Breast epithelium (tissue), 4 donors: ENCODE measurements at places on chromosomes 3 and 15. TPM values are rescaled to one million over a fixed set of nuclear protein-coding genes. Genes with fewer than 3 reads are reported as not detected.

GRCh38 chr3:123620343-123620742 is 35.5 kb upstream of the HACD2 start:
- no peaks in the 10 kb centered on the region for H3K27me3 ChIP-seq
- H3K4me3 ChIP-seq, result peak overlapping the region; percentile 53
- H3K27ac ChIP-seq, result peak overlapping the region; percentile 75

- no peaks in the 10 kb centered on the region for H3K4me1 ChIP-seq
- H3K36me3 ChIP-seq, result no peaks in the 10 kb centered on the region
- no peaks in the 10 kb centered on the region for H3K27me3 ChIP-seq
- no peak overlapping the region for H3K4me3 ChIP-seq
- no peak overlapping the region for H3K27ac ChIP-seq
These were observed 37.7 kb downstream of the BUB1B start for GRCh38 chr15:40198355-40199085.

DNA sequence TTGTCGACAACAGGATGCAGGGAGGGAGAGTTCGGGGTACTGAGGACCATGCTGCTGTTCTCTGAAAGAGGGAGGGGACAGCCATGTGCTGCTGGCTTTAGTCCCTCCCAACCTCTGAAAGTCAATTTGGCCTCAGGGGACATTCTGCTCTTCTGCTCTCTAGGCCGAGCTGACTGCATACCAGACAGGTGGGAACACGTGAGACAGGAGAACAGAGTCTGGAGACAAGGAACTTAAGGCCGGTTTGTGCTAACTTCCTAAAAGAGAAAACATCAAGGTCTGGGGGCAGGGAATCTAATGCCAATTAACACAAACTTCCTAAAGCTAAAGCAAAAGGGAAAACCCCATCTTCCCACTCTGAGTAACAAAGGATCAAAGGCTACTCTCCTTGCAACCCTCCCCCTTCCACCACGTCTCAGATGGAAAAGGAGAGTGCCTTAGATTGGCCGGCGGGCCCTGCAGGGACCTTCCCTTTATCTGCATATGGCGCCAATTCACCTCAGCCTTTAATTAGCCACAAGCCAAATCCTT is 41.0 kb downstream of the SLCO2A1 start:
- no peak for DNase-seq
- no peak overlapping the region for H3K27ac ChIP-seq
- no peaks in the 10 kb centered on the region for H3K4me1 ChIP-seq
- no peaks in the 10 kb centered on the region for H3K27me3 ChIP-seq
- H3K36me3 ChIP-seq, result no peaks in the 10 kb centered on the region

GRCh38 chr3:194135516-194135805 is 487 bp upstream of the HES1 start:
- peak overlapping the region; percentile 69 for H3K4me3 ChIP-seq
- H3K27me3 ChIP-seq, result no peaks in the 10 kb centered on the region
- H3K4me1 ChIP-seq, result peaks cover 8% of the 10 kb centered on the region
- peak overlapping the region; percentile 99 for H3K27ac ChIP-seq
- no peak for DNase-seq
- no peaks in the 10 kb centered on the region for H3K36me3 ChIP-seq

- H3K4me1 ChIP-seq, result no peaks in the 10 kb centered on the region
- DNase-seq, result no peak
- H3K27ac ChIP-seq, result no peak overlapping the region
- H3K27me3 ChIP-seq, result no peaks in the 10 kb centered on the region
These were observed 11.7 kb downstream of the SH2D7 start for GRCh38 chr15:78104119-78104479.

GRCh38 chr3:14374444-14374883 is 27.9 kb upstream of the SLC6A6 start:
- H3K4me3 ChIP-seq, result peak overlapping the region; percentile 25
- no peaks in the 10 kb centered on the region for H3K36me3 ChIP-seq
- H3K4me1 ChIP-seq, result peaks cover 10% of the 10 kb centered on the region

- H3K4me3 ChIP-seq, result no peak overlapping the region
- no peak for DNase-seq
- no peaks in the 10 kb centered on the region for H3K27me3 ChIP-seq
- H3K36me3 ChIP-seq, result no peaks in the 10 kb centered on the region
- no peaks in the 10 kb centered on the region for H3K4me1 ChIP-seq
These were observed 27.3 kb downstream of the PARP16 start for GRCh38 chr15:65259367-65259797.

DNA sequence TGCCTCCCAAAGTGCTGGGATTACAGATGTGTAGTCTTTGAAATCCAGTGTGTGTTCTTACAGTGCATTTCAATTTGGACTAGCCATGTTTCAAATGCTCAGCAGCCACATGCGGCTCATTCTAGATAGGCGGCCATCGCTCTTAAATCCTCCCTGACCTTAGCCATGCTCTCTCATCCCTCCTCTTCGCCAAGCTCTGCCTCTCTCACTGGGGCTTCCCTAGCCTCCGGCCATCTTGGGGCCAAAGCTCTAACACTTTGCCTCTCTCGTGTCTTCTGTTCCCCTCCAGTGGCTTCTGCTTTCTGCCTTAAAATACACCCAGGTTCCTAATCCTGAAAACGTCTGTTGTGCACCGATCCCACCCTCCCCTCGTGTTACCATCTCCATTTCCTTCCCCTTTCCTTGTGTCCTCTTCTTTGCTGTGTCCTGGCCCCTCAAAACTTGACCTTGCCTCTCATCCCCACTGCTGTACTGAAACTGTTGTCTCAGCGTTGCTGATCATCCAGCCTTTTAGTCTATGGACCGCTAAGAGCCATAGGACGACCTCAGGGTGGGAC is 1.4 kb upstream of the GHRL start:
- H3K4me3 ChIP-seq, result no peak overlapping the region
- no peaks in the 10 kb centered on the region for H3K36me3 ChIP-seq
- H3K27ac ChIP-seq, result no peak overlapping the region
- no peak for DNase-seq

DNA sequence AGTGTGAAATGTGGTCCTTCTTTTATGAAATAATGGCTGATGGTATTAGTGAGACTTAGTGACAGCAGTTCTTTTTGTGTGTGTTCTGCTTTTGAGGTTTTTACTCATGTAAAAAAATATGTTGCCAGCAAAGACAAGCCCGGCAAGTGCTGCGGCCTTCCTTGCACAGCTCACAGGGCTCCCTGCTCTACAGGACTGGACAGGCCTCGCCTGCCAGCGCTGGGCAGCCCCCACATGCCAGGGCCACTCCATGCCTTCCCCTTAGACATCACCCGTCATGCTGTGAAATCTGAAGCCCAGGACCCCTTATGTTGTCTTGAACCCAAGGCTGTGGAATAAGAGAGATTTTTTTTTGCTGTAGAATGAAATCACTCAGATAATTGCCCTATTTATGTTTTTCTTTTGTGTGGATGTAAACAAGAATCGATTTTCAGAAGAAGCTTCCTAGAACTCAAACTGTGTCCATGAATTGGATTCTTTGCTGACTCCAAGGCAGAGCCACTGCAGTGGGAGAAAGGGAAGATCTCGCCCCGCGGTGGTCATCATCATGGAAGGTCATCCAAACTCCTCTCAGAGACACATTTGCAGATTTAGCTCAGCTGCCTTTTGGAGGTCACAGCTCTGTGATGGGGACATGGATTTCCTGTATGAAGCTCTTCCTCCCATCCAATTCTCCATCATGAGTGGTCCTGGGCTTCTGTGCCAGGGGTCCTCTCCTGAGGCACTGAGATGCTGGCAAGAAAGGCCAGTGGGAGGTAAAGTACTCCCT is 150.8 kb downstream of the ATP10A start:
- H3K27ac ChIP-seq, result no peak overlapping the region
- H3K27me3 ChIP-seq, result no peaks in the 10 kb centered on the region
- no peaks in the 10 kb centered on the region for H3K36me3 ChIP-seq
- H3K4me3 ChIP-seq, result no peak overlapping the region
- DNase-seq, result no peak

- H3K36me3 ChIP-seq, result no peaks in the 10 kb centered on the region
- no peaks in the 10 kb centered on the region for H3K27me3 ChIP-seq
- H3K4me3 ChIP-seq, result peak overlapping the region; percentile 81
- DNase-seq, result peak; percentile 63
- H3K27ac ChIP-seq, result peak overlapping the region; percentile 78
- H3K4me1 ChIP-seq, result no peaks in the 10 kb centered on the region
These were observed 42.7 kb downstream of the EIF2AK4 start for GRCh38 chr15:39976291-39977274.

DNA sequence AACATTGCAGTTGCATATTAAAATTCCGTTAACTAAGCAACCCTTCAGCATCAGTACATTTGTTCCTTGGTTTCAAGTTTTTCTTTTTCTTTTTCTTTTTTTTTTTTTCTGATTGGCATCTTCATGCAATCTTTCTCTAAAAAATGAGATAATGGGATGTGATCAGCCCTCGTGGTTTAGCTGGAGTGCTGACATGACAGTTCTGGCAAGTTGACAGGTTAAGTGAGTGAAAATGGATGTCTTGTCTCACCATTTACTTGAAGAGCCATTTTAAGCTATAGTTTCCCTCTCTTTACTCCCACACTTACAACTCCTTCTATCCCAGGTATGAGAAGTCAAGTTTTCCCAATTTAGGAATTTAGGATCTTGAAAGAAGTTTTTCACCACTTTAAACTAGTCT is 495.2 kb downstream of the ROBO2 start:
- no peaks in the 10 kb centered on the region for H3K4me1 ChIP-seq
- DNase-seq, result no peak
- H3K27ac ChIP-seq, result no peak overlapping the region
- no peaks in the 10 kb centered on the region for H3K27me3 ChIP-seq
- no peak overlapping the region for H3K4me3 ChIP-seq

DNA sequence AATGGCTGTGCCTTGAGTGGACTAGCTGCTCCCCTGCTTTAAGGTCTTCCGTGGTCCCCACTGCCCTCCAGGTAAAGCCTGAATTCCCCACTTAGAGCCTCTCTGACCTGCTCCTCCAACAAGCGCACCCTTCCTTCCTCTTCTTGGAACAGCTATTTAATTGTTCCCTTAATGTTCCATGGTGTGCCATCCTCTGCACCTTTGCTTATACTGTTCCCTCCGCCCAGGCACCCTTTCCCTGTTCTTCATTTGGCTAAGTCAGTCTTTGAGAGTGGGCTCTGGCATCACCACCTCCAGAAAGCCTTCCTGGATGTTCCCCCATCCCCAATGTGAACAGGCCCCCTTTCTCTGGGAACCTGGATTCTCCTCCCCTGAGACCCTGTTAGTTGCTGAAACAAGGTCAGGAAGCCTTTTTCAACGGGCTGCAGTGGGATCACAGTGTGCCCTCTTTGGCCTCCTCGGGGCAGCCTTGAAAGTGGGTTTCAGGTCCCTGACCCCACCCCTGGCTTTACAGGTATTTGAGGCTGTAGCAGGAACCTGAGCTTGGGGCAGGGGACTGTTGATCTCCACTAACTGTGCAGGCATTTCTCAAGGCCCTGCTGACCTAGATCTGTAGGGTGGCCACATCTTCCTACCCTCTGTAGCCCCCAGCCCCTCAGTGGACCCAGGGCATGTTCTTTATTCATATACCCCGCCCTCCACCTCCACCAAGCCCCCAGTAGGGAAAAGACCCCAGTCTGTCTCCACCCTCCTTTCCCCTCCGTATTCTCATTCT is 5.0 kb downstream of the ISLR start:
- H3K4me1 ChIP-seq, result peaks cover 30% of the 10 kb centered on the region
- H3K27me3 ChIP-seq, result no peaks in the 10 kb centered on the region
- no peaks in the 10 kb centered on the region for H3K36me3 ChIP-seq
- H3K4me3 ChIP-seq, result no peak overlapping the region
- DNase-seq, result no peak

Gene TRIM42
- not detected for total RNA-seq

Gene CCRL2
- total RNA-seq, result 4.1 TPM

Gene SI
- not detected for total RNA-seq

Gene FGF12
- total RNA-seq, result 2.1 TPM

Gene CGNL1
- 24.9 TPM for total RNA-seq

Gene CTXN2
- total RNA-seq, result not detected

Gene ACKR4
- 2.5 TPM for total RNA-seq
